Ascending aorta (tissue), 2 donors: ENCODE measurements at places on chromosomes 5 and 9.

- no peak for DNase-seq
Observed at GRCh38 chr5:61280761-61281427, 51.2 kb upstream of the ZSWIM6 start.

GRCh38 chr5:142323480-142324135 is 1.2 kb downstream of the SPRY4 start:
- no peak for DNase-seq

GRCh38 chr9:127566351-127567001 is 45.6 kb upstream of the STXBP1 start:
- no peak for DNase-seq

- no peak for DNase-seq
Observed at GRCh38 chr5:175591293-175591692, 66.6 kb upstream of the HRH2 start.

DNA sequence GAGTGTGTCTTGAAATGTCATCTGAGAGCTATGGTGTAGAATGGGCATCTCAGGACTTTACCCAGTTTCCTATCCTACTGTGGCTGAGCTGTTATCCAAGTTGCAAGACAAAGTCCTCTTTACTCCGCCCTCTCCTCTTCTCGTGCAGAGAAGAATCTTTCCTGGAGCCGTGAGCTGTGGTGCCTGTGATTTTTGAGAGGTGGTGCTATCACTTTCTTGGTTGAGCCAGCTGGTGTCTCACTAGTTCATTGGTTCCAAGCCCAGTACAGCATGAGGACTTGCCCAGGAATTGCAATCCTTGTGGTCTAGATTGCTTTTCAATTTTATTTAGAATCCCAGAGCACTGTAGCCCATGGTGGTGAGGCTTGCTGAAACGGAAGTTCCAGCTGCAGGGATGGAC is 2300.3 kb downstream of the MAT2B start:
- DNase-seq: no peak

DNA sequence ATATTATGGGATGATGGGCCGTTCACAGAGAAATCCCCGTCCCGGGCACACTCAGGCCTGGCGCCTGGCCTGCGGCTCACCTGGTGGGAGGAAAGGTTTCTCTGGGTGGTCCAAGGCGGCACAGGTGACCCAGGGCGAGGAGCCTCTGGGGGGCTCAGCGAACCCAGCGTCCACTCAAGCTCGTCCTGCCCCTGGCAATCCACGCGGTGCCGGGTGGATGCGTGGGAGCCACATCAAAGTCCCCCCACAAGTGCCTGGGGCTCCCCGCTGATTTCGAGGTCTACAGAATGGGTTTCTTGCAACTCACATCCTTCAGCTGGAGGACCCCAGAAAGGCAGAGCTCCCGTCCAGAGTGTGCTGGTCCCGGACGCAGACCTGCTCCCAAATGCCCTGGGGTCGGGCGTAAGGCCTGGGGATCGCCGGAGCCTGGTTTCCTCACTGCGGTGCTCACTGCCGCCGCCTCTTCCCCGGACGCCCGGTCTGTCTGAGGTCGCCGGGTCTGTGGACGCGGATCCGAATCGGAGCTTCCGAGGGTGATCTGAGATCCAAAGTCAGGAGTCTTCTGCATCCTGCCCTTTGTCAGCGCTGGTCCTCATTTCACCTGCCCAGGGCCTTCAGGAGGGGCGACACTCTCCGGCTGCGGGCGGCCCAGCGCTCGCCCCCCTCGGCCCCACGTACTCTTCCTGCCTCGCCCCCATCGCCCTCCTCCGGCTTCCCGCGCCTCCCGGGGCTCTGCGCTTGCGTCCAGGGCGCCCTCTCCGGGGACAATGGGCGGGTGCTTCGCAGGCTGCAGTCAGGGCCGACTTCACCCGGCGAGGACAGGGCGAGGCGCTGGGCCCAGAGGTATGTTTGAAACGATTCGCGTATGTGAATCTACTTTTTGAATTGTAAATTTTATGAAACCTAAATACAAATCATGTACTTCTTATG is 20.0 kb upstream of the RUFY1 start:
- DNase-seq: no peak

DNA sequence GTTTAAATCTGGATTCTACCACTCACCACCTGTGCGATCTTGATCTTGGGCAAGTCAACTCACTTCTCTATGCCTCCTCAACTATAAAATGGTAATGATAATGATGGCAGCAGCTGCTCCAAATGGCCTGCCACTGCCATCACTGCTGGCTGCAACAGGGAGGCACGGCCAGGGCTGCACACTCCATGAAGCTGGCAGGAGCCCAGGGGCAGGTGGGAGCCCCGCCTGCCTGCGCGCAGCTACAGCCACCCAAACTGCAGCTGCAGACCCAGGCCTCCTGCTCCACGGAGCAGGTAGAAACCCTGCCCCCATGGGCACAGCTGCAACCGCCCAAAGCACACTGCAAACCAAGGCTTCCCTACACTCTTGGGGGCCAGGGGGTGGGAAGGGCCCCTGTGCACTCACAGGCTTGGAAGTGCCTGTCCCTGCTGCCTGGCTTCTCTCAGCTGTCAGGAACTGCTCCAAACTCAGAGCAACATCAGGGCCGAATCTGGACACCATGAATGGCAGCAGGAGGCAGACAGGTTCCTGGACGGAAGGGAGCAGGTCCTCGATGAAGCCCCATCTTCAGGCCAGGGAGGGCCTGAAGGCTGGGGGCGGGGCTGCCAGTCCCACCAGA is 57.6 kb downstream of the PRELID2 start:
- DNase-seq: no peak
